ENCODE measurements at places on chromosomes 3 and 15. TPM values are rescaled to one million over a fixed set of nuclear protein-coding genes. Genes with fewer than 3 reads are reported as not detected.

Gene CASR
- not detected for total RNA-seq

Gene HDC
- not detected for total RNA-seq

Gene CCDC54
- not detected for total RNA-seq

Gene ZNF80
- total RNA-seq, result not detected

Gene ERC2
- 22.8 TPM for total RNA-seq

Gene ZNF654
- total RNA-seq, result 7.3 TPM

Gene SLCO2A1
- 126 TPM for total RNA-seq

Gene ITIH4
- total RNA-seq, result 5.4 TPM

Gene CFAP91
- 9.8 TPM for total RNA-seq

Gene BOC
- total RNA-seq, result 9.6 TPM

Gene UBAP1L
- 2.8 TPM for total RNA-seq

Gene PLOD2
- total RNA-seq, result 35.8 TPM

Gene POPDC2
- 0.40 TPM for total RNA-seq

Gene KLHL25
- 5.2 TPM for total RNA-seq

Gene MFGE8
- total RNA-seq, result 284 TPM

Gene SQOR
- total RNA-seq, result not detected

Gene CNTN4
- 11.1 TPM for total RNA-seq

Gene GP9
- total RNA-seq, result not detected

Gene EPHB1
- 2.4 TPM for total RNA-seq

- DNase-seq, result peak; percentile 72
- H3K27me3 ChIP-seq, result no peaks in the 10 kb centered on the region
- no peaks in the 10 kb centered on the region for H3K36me3 ChIP-seq
- no peak overlapping the region for H3K27ac ChIP-seq
- peaks cover 11% of the 10 kb centered on the region for H3K4me1 ChIP-seq
These were observed 119.2 kb upstream of the ZBED2 start for GRCh38 chr3:111714305-111714704.

DNA sequence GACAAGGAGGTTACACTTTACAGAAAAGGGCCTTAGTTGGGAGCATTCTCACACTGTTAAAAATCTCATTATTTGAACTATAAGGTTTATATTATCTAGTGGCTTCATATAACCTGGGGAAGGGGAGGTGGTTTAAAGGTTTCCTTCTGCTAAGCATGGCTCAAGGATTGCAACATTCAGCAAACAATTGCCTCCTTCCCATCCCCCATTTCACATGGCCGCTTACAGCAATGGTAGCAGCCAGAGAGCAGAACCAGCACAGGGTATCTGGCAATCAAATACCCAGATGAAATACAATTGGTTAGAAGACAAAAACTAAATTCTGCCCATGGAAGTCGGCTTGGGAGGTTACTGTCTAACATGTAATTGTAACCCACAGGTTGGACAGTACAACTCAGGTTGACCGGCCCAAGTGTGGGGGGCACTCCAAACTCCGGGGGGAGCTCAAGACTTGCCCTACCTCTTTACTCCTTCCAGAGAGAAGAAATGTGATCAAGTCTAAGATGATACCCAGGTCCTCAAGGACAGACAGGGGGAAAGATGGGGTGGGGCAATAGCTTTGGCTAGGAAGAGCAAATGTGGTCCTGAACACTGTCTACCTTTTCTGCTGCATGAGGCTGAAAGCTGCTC, 15.5 kb downstream of the ETV5 start:
- H3K27me3 ChIP-seq, result no peaks in the 10 kb centered on the region
- H3K27ac ChIP-seq, result no peak overlapping the region
- H3K4me1 ChIP-seq, result peaks cover 30% of the 10 kb centered on the region

GRCh38 chr3:47565734-47566550, 12.7 kb downstream of the CSPG5 start:
- no peak overlapping the region for H3K27ac ChIP-seq
- no peak for DNase-seq
- no peaks in the 10 kb centered on the region for H3K4me1 ChIP-seq
- no peaks in the 10 kb centered on the region for H3K27me3 ChIP-seq
- H3K36me3 ChIP-seq, result no peaks in the 10 kb centered on the region

DNA sequence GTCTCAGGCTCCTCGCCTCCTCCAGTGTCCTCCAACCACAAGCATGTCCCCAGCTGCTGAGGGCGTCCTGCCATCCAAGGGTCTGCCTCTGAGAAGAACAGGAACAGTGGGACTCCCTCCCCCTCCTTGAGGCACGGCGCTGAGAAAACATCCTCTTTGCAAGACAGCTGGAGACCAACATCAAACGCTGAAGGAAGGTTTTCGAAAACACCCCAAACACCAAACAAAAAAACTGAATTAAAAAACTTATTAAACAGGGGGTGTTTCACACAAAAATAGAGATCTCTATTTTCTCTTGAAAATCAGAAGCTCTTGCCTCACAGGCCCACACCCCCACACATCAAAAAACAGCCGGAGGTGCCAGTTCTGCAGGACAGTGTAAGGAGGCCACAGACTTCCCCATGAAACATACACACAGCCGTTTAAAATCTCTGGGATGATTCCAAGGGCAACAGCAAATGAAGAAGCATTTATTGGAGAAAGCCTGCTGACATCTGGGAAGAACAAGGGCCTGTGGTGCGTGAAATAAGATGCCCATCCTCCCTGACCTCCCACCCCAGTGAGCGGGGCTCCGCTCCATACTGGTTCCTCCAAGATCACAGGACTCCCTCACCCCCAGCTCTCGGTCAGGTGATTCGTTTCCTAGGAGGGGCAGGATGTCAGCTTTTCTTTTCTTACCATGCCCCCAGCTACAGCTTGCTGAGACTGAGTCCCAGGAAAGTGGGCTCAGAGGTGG, 71.3 kb downstream of the NUP210 start:
- no peaks in the 10 kb centered on the region for H3K27me3 ChIP-seq
- no peak overlapping the region for H3K4me3 ChIP-seq
- peak; percentile 87 for DNase-seq
- H3K27ac ChIP-seq, result peak overlapping the region; percentile 38
- H3K36me3 ChIP-seq, result no peaks in the 10 kb centered on the region

- H3K27ac ChIP-seq, result no peak overlapping the region
- no peaks in the 10 kb centered on the region for H3K36me3 ChIP-seq
- H3K27me3 ChIP-seq, result no peaks in the 10 kb centered on the region
- no peak overlapping the region for H3K4me3 ChIP-seq
These were observed 39.7 kb upstream of the C15orf39 start for GRCh38 chr15:75161917-75162414.

- H3K36me3 ChIP-seq, result no peaks in the 10 kb centered on the region
- H3K27ac ChIP-seq, result no peak overlapping the region
- no peaks in the 10 kb centered on the region for H3K4me1 ChIP-seq
- no peak for DNase-seq
- H3K27me3 ChIP-seq, result no peaks in the 10 kb centered on the region
These were observed 19.4 kb downstream of the RIOX2 start for GRCh38 chr3:97952872-97953271.

DNA sequence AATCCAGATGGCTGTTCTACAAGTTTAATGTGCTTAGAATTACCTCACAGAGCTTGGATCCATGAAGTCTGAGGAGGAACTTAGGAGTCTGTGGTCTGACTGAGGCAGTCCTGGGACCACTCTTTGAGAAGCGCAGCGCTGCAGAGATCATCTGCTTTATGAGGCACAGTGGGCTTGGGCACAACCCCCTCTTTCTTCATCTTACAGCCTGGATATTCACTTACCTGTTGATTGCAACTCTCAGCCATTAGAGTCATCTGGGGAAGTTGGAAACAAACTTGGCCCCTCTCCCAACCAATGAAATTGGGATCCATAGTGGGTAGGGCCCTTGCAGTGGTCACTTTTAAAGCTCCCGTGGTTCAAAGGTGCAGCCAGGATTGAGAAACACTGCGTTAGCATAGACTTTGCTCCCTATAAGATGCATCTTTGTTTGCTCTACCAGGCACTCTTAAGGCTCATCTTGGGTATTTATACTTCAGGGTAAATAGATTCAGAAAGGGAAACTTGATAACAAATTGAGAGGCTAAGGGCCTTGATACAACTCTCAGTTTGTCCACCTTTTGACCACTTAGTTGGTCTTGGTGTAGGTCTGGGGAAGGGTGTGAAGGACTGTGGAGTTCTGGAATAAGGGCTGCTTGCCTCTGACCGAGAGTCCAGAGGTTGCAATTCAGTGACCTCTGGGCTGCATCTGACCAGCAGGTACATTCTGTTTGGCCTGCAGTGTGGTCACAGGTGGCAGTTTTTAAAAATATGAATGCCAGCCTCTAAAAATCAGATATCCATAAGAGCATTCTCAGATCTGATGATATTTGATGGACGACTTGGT, 22.8 kb downstream of the FEM1B start:
- H3K36me3 ChIP-seq, result peaks cover 13% of the 10 kb centered on the region
- no peaks in the 10 kb centered on the region for H3K4me1 ChIP-seq
- no peak overlapping the region for H3K27ac ChIP-seq
- no peak for DNase-seq

DNA sequence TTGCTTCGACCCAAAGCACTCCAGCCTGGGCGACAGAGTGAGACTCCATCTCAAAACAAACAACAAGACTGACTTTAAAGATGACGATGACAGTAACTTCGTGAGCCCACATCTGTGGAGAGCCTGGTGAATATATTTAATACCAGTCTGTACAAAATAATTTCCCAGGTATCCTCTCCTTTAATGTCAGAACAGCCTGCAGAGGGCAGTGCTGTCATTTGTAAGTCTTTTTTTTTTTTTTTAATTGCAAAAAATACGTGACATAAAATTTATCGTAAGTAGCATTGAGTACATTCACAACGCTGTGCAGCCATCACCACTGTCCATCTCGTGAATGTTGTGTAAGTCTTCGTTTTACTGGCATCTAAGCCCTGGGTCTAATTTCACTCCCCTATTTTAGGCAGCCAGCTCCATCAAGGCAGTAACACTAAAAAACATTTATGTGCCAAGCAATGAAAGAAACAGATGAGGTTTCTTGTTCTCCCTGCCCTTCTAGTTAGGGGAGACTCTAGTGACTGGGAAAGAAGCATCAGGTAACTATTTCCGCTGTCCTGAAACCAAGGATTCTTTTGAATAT, 1.4 kb downstream of the HTD2 start:
- no peak overlapping the region for H3K27ac ChIP-seq
- H3K4me3 ChIP-seq, result peak overlapping the region; percentile 87
- H3K36me3 ChIP-seq, result peaks cover 37% of the 10 kb centered on the region
- H3K4me1 ChIP-seq, result peaks cover 9% of the 10 kb centered on the region
- peak; percentile 55 for DNase-seq

DNA sequence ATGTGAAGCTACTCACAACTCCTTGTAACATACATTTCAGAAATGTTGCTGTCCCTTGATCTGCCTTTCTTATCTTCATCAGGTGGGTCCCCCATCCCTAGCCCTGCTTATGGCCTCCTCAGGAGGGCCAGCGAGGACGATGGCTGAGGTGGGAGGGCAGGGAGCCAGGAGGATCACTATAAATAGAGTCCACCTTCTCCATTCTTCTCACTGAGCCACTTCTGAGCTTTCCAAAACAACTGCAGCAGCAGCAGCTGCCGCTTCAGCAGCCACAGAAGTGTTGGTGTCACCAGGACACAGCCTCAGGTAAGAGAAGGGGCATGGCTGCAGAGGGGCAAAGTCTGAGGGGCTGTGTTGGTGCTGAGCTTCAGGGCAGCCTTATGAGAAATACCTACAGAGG, 53.5 kb downstream of the ANAPC13 start:
- no peak overlapping the region for H3K4me3 ChIP-seq
- no peaks in the 10 kb centered on the region for H3K27me3 ChIP-seq
- no peaks in the 10 kb centered on the region for H3K36me3 ChIP-seq
- H3K4me1 ChIP-seq, result no peaks in the 10 kb centered on the region

DNA sequence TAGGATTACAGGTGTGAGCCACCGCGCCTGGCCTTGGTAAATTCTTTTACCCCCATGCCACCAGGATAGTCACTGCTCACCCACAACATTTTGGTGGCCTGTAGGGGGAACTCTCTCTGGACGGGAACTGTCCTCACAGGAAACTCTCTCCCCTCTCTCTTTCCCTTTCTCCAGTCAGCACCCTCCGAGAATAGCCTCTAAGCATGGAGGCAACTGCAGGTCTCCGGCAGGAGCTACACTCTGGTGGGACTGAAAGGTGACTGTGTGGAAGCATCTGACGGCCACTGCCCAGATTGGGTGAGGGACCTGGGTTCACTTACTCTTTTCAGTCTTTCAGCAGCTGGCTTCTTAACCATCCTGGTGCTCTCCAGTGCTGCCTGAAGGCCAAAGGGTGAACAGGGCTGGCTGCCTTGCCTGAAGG, 21.3 kb downstream of the TRANK1 start:
- H3K27me3 ChIP-seq, result no peaks in the 10 kb centered on the region
- no peaks in the 10 kb centered on the region for H3K36me3 ChIP-seq

GRCh38 chr3:127206611-127207516, 13.9 kb downstream of the PRR23E start:
- H3K4me3 ChIP-seq, result no peak overlapping the region
- H3K27me3 ChIP-seq, result peaks cover 5% of the 10 kb centered on the region
- H3K4me1 ChIP-seq, result peaks cover 20% of the 10 kb centered on the region

- H3K27me3 ChIP-seq, result no peaks in the 10 kb centered on the region
- H3K4me1 ChIP-seq, result peaks cover 18% of the 10 kb centered on the region
- H3K27ac ChIP-seq, result no peak overlapping the region
- DNase-seq, result no peak
- no peak overlapping the region for H3K4me3 ChIP-seq
These were observed 409.0 kb downstream of the TUSC7 start for GRCh38 chr3:117118604-117119003.

- H3K4me1 ChIP-seq, result peaks cover 16% of the 10 kb centered on the region
- DNase-seq, result peak; percentile 22
- no peaks in the 10 kb centered on the region for H3K27me3 ChIP-seq
These were observed 12.6 kb downstream of the CCR5 start for GRCh38 chr3:46383211-46383950.

DNA sequence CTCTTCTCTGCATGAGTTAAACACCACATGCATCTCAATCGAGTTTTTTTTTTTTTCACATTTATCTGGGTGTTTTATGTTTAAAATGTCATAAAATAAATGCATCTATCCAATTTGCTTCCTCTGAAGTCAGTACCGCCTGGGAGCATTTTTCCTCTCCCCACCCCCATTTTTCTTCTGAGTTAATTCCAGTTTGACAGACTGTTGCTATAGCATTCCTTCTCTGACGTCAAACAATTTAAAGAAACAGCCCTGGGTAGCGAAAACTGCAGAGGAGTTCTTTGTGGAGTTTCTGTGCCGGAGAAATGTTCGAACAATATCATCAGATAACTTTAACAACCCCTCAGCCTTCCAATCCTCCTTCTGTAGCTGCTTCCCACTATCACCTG, 900 bp upstream of the GNB4 start:
- H3K27ac ChIP-seq, result no peak overlapping the region
- peak overlapping the region; percentile 86 for H3K4me3 ChIP-seq
- DNase-seq, result no peak
- peaks cover 40% of the 10 kb centered on the region for H3K27me3 ChIP-seq
- H3K36me3 ChIP-seq, result no peaks in the 10 kb centered on the region
- no peaks in the 10 kb centered on the region for H3K4me1 ChIP-seq

GRCh38 chr15:45773149-45773548, 138.3 kb downstream of the SQOR start:
- no peaks in the 10 kb centered on the region for H3K4me1 ChIP-seq
- no peaks in the 10 kb centered on the region for H3K36me3 ChIP-seq
- no peak overlapping the region for H3K4me3 ChIP-seq
- no peak overlapping the region for H3K27ac ChIP-seq
- H3K27me3 ChIP-seq, result peaks cover 6% of the 10 kb centered on the region
- DNase-seq, result no peak
